Stimulated activated CD4-positive, alpha-beta T cell treated with anti-CD3 and anti-CD28 coated beads, Interleukin-1b, Interleukin-23, amount 100 ng/mL, for 1 hour (primary cell): ENCODE measurements at places on chromosomes 7 and 10.

DNA sequence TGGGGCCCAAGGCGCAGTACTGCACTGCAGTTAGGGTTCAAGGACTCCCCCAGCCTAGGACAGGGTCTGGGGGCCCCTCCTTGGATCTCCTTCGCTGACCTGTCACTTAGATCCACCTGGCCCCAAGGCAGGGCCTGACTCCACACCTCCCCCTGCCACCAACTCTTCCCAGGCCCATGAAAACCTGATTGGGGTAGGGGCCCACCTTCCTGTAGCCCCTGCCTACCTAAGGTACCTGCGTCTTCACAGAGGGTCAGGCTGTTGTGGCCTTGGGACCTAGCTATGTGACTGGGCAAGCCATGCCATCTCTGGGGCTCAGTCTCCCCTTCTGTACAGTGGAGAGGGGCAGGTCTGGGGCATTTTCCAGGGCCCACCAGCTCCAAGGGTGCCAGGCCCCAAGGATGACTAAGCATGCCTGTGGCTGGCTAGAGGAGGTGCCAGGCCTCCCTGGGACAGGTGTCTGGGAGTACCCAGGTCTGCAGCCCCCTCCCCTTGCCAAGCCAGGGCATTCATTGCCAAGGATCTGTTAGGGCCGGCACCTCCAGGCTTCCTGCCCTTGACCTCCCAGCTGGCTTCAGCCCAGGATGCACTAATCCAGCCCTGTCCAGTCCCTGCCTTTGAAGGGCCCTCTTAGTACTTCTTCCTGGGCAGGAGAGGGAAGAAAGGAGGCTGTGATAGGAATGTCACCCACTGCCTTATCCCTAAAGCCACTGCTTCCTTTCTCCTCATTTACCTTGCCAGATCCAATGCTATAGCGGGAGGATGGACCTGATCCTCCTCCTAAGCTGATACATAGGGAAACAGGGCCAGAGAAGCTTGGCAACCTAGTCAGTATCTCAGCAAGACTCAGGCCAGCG lies 1.3 kb downstream of the LIMK1 start:
- DNase-seq = no peak

DNA sequence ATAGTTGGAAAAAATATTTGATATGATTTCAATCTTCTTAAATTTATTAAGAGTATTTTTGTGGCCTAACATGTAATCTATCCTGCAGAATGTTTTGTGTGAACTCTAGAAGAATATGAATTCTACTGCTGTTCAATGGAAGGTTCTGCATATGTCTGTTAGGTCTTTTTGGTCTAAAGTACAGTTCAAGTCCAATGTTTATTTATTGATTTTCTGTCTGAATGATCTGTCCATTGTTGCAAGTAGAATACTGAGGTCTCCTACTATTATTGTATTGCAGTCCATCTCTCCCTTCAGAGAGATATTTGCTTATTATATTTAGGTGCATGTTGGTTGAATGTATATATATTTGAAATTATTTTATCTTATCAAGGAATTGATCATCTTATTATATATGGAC lies 18.9 kb upstream of the DYNC1I1 start:
- no peak for DNase-seq

- DNase-seq = no peak
Observed at GRCh38 chr10:81019029-81019890, 481.6 kb downstream of the SH2D4B start.

DNA sequence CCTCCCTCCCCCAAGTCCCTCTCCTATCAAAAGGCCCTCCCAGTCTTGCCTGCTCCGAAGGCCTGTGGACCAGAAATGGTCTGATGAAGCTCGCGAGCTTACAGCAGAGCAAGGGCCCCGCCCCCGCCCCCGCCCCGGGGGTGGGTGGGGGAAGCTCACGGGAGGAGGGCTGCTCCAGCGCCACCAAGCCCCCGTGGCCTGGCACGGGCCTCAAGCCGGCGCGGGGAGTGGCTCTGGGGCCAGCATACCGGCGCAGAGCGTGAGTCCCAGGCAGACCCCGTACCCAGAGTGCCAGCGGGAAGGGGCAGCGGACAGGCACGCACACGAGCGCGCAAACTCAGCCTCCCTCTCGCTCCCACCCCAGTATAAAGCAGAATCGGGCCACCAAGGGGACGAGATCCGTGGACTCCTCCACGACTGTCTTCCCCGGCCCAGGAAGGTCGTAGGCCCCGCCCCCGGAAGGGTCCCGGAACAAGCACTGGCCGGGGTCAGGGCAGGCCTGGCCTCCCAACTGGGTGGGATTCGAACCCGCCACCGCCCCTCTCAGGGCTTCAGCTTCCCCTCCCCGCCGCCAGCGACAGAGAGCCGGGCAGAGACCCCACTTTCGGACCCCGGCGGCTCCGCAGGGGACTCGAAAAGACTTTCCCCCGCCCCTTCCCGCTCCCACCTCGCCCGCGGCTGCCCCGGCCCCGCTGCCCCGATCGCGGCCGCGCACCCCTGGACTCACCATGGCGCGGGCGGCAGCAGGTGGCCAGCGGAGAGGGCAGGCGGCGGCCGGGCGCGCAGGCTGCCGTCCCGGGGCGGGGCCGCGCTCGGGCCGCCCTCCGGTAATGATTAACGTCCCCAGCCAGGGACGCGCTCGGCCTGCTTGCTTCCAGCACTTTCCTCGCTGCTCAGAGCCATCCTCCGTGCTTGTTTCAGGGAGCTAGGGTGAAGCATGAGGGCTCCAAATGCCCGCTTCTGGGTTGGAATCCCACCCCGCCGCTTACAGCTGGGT lies at the start of gene PCBD1:
TSS of gene PCBD1 (minus strand) at position 762 of the 997 bp plus-strand sequence. CDS start at position 730, 32 bp downstream.
- peak; percentile 35 for DNase-seq

DNA sequence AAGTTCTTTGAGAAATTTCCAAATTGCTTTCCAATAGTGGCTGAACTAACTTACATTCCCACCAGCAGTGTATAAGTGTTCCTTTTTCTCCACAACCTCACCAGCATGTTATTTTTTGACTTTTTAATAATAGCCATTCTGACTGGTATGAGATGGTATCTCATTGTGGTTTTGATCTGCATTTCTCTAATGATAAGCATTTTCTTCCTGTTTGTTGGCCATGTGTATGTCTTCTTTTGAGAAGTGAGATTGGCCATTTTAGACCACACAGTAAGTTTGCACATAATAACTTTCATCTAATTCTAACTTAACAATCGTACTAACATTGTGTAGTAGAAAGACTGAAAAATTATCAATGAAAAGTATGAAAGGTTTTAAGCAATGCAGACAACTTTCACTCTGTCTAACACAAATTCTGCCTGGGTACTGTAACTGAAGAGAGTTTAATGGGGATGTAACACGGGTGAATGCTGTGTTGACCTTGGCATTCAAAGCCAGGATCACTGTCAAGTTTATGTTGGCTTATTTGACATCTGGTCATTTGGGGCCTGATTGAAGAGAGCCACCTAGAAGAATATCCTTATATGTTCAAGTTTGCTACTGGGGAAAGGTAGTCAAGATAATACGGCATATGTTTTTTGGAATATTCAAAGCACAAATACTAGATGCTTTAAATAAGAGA lies 50.4 kb downstream of the FAM171A1 start:
- DNase-seq = no peak

- no peak for DNase-seq
Observed at GRCh38 chr10:29022513-29022912, 266.4 kb upstream of the LYZL1 start.

DNA sequence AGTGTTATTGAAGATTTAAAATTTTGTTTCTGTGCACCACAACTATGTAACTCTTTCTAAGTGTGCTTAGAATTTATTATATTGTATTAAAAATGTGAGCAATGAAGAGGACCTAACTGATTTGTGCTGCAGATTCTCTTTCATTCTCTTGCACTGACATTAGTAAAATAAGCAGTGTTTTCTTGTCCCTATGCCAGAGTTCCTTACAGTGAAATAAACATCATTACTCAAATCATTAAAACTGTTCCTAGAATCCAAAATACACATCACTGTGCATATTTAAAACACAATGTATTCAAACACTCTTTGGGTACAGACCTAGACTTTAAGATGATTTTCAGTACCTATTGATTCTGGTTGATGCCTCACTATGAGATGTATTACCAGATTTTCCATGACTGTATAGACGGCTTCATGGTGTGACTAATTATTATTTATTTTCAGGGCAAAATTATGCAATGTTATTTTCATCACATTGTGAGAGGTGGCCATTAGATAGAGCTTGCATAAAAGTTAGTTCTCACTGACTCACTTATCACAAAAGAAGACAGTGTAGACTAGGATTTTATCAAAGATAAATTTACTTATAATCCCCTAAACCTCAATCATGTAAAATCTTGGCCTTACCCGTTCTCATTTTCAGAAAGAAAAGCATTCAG lies 93.4 kb downstream of the PTPRZ1 start:
- no peak for DNase-seq

DNA sequence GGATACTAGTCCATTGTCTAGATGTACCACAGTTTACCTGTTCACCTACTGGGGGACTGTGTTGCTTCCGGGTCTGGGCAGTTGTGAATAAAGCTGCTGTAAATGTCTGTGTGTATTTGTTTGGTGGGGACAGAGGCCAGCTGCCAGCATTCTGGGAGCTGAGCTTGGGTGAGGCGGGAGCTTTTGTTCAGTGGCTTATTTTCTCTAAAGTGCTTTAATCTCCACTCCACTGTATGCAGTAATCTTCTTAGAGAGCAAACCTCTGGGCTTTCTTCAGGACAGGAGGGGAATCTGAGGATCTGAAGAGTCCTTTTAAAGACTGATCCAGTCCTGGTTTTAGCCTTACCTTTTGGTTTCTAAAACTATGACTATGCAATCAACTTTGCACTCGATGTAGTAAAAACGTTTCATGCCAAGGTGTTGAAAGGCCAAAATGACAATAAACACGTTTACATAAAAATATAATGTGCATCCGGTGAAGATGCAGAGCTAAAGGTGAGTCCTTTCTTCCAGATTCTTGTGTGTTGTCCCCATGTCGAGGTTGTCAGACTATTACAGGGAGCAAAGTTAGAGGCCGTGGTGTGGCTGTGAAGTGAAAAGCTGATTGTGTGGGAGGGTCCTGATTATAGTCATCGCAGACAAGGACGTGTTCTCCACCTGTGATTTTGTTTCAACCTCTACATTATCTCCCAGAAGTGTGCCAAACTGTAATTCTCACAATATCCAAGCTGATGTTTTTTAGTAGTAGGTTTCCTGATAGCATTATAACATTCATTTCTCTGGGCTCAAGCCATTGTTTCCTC lies 279.8 kb downstream of the CAMK1D start:
- DNase-seq = no peak

- DNase-seq = no peak
Observed at GRCh38 chr7:36599645-36600313, 124.5 kb downstream of the AOAH start.

DNA sequence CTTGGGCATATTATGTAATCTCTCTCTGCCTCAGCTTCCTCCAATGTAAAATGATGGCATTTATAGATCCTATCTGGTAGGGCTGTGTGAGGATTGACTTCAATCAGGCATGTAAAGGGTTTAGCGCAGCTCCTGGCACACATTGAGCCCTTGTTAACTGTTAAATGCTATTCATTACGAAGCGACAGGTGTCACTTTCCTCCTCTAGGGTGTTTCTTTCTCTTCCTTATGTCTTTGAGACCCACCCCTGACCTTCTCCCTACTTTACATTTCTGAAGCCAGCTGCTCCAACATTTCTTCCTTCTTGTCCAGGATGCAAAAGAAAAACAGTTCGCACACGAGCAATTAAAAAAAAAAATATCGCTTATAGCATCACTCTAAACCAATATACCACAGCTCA lies 5.7 kb upstream of the R3HCC1L start:
- no peak for DNase-seq
